ENCODE measurements at places on chromosomes 1 and 21. TPM values are rescaled to one million over a fixed set of nuclear protein-coding genes. Genes with fewer than 3 reads are reported as not detected.

The TIAM1 gene
- total RNA-seq: 54.2 TPM

The TCEANC2 gene
- 4.5 TPM for total RNA-seq

The DEGS1 gene
- 50.7 TPM for total RNA-seq

The CHIA gene
- total RNA-seq: not detected

The LHX4 gene
- not detected for total RNA-seq

The EFNA3 gene
- total RNA-seq: 0.29 TPM

The PROX1 gene
- total RNA-seq: not detected

The RNU1-4 gene
- total RNA-seq: 3,922 TPM

The LAMB3 gene
- total RNA-seq: 1.1 TPM

The ANXA9 gene
- not detected for total RNA-seq

The HSPA6 gene
- total RNA-seq: 0.50 TPM

The KCNA2 gene
- total RNA-seq: 3.9 TPM

The PLA2G2D gene
- not detected for total RNA-seq

The S100A7 gene
- total RNA-seq: not detected

The C1orf105 gene
- total RNA-seq: not detected

The RNF223 gene
- not detected for total RNA-seq

The DONSON gene
- 10.0 TPM for total RNA-seq

The AGBL4 gene
- not detected for total RNA-seq

The CLCA4 gene
- not detected for total RNA-seq

The OR2T33 gene
- not detected for total RNA-seq

The CATSPERE gene
- 0.47 TPM for total RNA-seq

The SYDE2 gene
- total RNA-seq: 2.8 TPM

The GPR137B gene
- 14.3 TPM for total RNA-seq

The LAMC2 gene
- not detected for total RNA-seq

The NPPB gene
- total RNA-seq: not detected

The GON4L gene
- total RNA-seq: 88.4 TPM

The VPS45 gene
- total RNA-seq: 17.5 TPM

The NR1I3 gene
- not detected for total RNA-seq

The MTARC1 gene
- total RNA-seq: 0.75 TPM

The TAS1R1 gene
- not detected for total RNA-seq

The VASH2 gene
- 0.55 TPM for total RNA-seq

The HSD3B1 gene
- not detected for total RNA-seq

The AMY1A gene
- not detected for total RNA-seq

The CLCA2 gene
- total RNA-seq: not detected

The CFHR2 gene
- not detected for total RNA-seq

The OPRD1 gene
- not detected for total RNA-seq

The CNIH3 gene
- total RNA-seq: 2.8 TPM

The ATP1A2 gene
- not detected for total RNA-seq

The PIK3CD gene
- total RNA-seq: 177 TPM

The OR2AK2 gene
- total RNA-seq: 0.37 TPM

The MIS18A gene
- 2.8 TPM for total RNA-seq

The TFF2 gene
- total RNA-seq: not detected

The KCNJ15 gene
- total RNA-seq: 0.12 TPM

The EDARADD gene
- total RNA-seq: 0.37 TPM

The PRSS38 gene
- total RNA-seq: not detected
